ENCODE measurements at places on chromosomes 4 and X. TPM values are rescaled to one million over a fixed set of nuclear protein-coding genes. Genes with fewer than 3 reads are reported as not detected.

GRCh38 chr4:140715119-140715518 lies 41.1 kb downstream of the TBC1D9 start:
- DNase-seq = no peak

DNA sequence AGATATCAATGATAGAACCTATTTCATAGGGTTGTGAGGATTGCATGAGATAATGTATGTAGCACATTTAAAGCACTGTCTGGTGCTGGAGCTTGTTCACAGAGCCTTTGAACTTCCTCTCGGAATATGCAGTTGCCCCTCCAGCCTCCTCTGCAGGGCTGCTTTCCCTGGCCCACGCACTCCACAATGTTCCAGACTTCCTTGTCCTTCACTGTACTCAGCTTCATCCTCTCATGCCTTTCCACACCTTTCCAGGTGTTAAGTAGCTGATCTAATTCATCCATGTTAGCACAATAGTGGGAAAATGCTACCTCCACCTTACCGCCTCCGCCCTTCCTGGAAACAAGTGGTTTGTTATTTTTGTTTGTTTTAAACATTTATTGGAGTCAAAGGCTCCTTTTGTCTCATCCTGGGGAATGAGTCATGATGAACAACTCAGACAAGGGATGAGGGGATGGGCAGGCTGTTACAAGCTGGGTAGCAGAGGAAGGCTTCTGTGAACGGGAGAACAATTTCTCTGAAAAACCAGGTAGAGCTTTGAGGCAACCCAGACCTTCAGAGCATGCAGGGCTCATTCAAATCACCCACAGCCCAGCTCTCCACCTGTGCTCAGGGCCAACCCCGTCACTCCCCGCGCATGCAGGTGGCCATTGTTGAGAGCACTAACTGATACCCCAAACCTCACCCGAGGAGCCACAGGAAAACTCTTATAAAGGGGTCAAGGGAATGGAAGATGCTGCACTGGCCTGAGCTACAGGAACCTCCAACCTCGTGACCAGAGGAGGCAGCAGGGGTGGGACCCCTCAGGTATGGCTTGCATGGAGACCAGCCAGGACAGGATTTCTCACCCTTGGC lies 84.9 kb upstream of the TBL1X start:
- DNase-seq = no peak

- DNase-seq = peak; percentile 86
Measured at GRCh38 chrX:67545036-67545821, 1.4 kb downstream of the AR start.

Gene FAT1
- total RNA-seq = 152 TPM

Gene PF4V1
- not detected for total RNA-seq

- DNase-seq = no peak
Measured at GRCh38 chr4:13329963-13330362, 154.2 kb downstream of the RAB28 start.

Gene NONO
- 896 TPM for total RNA-seq
